GM12864 (cell line): ENCODE measurements at places on chromosomes 16 and 17.

GRCh38 chr17:45579529-45580495, 89.3 kb upstream of the PLEKHM1 start:
- DNase-seq = no peak

- DNase-seq = no peak
Observed at GRCh38 chr17:60077672-60078519, 825 bp downstream of the HEATR6 start.

- no peak for DNase-seq
Observed at GRCh38 chr16:50451951-50452508, 83.2 kb upstream of the BRD7 start.

GRCh38 chr17:76103274-76104139, at the start of gene EXOC7:
EXOC7 (minus strand) TSS chr17:76103787; CDS start chr17:76103692, 95 bp downstream.
- DNase-seq = peak; percentile 58

- no peak for DNase-seq
Observed at GRCh38 chr17:7789131-7789530, 44.9 kb upstream of the KDM6B start.

GRCh38 chr16:73025856-73026210, 22.1 kb downstream of the ZFHX3 start:
- DNase-seq = no peak

GRCh38 chr16:67922221-67922620, 9.4 kb downstream of the CTRL start:
- DNase-seq = no peak

- peak; percentile 71 for DNase-seq
Observed at GRCh38 chr17:42548070-42548837, 4.5 kb upstream of the HSD17B1 start.

- no peak for DNase-seq
Observed at GRCh38 chr17:34254651-34255380, at the start of gene CCL2. CCL2 (plus strand) TSS chr17:34255285; CDS start chr17:34255350, 65 bp downstream.

DNA sequence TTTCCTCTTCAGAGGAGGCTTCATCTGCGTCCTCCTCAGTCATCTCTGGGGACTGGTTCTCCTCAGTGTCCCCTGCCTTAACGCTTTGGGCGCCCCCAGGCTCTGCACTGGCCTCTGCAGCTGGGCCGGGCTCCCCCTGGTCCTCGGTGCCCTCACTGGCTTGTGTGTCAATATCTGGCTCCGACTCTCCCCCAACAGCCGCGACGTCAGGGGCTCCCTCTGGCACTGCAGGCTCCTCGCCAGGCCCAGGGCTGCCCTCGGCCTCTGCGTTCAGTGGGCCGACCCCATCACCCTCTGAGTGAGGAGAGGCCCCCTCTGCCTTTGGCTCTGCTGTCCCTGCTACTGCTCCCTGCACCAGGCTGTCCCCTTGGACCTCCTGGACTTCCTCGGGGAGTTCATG, 34.7 kb downstream of the SRL start:
- no peak for DNase-seq

DNA sequence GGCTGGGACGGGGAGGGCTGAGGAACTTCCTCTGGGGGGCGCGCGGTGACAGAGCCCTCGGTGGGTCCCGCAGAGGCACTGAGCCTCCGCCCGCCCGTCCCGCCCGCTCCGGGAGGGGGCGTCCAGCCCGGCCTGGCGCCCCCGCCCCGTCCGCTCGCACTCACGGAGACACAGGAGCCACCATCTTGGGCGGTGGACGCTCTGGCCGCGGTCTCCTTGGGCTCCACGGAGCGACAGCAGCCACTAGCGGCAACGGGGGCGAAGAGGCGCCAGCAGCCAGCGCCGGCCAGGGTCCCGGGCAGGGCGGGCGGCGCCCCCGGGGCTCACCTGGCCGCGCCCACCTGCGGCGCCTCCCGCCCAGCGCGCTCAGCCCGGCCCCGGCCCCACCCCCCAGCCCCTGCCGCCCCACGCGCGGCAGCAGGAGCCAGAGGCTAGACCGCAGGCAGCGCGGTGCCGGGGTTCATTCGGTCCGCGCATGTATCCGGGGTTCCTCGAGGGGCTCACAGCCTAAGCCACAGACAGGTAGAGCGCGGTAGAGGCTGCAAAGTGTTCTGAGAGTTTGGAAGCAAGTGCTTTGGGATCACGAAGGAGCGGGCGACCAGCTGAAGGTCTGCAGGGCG, at the start of gene C17orf113:
Gene C17orf113, minus strand, starts transcription at position 209 of the 620 bp plus-strand sequence. CDS start 7,225 bp downstream, outside the sequence.
- DNase-seq = no peak

GRCh38 chr16:67304020-67304419, 22.5 kb downstream of the KCTD19 start:
- DNase-seq = no peak

- DNase-seq = no peak
Observed at GRCh38 chr16:69712914-69713581, 13.3 kb downstream of the NQO1 start.

DNA sequence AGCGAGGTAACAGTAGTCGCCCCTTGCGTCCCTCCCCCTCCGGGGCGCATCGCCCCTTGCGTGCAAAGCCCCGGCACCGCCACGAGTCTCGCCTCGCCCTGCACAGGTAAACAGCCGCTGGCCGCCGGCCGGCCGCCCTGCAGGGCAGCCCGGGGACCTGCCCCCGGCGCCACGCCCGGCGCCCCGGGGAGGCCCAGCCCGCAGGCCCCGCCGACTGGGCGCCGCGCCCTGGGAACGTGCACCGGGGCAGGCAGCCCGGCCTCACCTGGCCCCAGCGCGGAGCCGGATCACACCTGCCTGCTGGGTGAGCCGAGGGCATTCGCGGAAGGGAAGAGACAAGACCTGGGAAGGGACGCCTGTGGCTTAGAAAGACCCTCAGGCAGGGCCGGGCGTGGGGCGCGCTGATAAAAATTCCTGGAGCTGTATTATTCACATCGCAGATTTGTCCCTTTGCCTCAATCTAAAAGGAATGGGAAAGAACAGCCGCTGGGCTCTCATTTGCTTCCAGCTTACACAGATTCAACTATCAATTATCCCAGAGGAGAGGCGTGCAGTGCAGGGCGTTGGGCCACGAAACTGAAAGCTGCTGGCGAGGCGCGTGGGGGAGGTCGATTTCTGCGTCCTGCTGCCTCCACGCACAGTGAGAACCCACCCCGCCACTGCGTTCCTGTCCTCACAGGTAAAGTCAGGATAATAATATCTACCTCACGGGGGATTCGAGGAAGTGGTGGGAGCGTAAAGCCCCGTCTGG, 451.9 kb downstream of the SLC39A11 start:
- no peak for DNase-seq

DNA sequence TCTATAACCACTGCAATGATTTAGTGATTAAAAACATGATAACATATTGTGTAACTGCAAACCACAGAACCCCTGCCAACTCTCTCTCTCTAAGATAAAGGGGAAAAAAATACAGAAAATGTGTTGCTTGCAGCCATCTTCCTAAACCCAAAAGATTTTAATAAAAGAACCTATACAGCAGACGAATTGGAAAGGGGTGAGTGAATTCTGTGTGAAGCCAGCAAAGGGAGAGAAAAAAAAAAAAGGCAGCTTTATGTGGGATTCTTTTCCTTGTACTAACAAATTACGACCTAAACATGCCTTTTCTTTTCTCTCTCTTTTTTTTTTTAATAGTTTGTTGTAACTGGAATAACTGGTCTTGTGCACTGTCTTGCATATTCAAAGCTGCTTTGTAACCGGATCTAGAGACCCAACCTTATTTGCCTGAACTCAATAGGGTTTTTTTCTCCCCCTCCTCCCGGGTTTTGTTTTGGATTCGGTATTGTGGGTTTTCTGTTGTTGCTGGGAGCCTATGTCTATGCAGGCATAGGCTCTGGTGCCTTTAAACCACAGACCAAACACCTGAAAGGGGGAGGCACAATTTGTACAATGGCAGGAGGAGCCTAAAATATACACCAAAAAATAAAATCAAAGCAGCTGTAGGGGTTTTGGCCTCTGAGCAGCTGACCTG, 7.0 kb upstream of the ZFHX3 start:
- DNase-seq = no peak

DNA sequence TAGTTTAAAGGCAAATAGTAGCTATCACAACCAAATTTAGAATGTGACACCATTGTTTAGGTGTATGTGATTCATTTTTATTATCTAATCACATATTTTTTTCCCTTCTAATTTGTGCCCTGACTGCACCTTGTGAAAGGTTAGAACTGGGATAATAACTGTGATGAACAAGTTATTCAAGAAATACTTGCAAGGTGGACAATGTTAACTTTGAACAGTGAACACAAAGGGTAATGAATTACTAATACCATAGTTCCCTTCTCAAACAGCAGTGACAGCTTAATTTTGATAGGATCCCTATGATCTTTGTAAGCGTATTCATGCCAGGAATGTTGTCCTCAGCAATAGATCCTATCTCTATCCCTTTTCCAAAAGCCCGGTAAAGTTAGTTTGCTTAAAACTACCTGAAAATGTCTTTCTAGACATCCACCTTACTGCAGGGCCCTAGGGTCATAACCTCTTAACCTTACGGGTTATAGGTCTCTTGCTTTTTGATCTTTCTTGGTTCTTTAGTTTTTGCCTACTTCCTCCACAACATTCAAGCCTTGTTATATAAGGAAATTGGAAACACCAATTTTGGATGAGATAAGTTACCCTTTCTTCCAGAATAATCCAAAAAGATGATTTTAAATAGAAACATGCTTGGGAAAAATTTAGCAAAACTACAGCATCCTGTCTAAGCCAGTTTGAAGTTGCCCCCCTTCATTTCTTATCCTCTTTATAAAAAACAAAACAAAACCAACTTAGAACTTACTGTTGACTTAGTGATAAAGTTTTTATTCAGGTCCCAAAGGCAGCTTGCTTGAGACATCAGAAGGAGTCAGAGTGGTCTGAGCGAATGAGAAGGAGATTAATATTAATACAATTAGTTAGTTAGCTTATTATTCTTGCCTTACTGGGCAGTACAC, 200.0 kb upstream of the TBX2 start:
- no peak for DNase-seq

DNA sequence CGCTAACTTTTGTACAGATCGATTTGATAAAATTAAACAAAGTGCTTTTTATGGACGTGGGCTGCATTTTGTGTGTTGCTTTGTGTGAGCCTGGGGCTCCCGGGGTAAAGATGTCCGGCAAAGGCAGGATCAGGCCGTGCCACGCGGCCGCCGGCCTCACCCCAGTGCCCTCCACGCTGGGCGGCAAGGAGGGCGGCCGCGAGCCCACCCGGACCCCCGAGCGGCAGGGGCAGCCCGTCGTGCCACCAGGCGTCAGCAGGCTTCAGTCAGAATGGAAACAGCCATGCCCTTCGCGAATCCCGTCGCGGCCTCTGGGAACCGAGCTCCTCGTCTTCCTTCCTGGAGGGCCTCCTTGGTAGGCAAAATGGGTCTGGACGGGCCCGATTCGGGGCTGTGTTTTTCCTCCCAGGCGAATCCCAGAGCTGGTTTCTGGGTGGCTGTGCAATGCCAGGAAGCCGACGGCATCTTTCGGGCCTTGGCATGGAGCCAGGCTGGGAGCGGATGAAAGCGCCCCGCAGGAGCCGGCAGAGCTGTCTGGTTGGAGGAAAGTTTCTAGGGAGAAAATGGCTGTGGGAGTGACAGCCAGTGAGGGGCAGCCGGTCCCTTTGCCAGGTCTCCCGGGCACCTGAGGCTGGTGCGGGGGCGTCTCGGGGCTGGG, 5.5 kb downstream of the SOX8 start:
- no peak for DNase-seq

GRCh38 chr17:17032131-17032692, 10.0 kb upstream of the MPRIP start:
- DNase-seq = no peak

DNA sequence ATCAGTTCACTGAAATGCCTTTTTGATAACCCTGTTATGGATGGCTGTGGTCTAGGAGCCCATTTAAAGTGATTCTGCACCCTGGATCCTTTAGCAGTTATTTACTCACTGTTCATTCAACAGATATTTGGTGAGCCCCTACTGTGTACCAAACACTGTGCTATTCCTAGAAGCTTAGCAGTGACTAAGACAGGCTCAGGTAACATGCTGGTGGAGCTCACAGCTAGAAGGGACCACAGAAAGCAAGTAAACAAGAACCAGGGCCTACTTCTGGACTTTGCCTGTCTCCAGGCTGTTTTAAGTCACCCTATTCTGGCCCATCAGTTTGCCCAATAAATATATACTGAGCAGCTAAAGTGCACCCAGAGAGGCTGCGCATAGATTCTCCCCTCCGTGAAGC, 11.1 kb downstream of the ITGA3 start:
- no peak for DNase-seq

DNA sequence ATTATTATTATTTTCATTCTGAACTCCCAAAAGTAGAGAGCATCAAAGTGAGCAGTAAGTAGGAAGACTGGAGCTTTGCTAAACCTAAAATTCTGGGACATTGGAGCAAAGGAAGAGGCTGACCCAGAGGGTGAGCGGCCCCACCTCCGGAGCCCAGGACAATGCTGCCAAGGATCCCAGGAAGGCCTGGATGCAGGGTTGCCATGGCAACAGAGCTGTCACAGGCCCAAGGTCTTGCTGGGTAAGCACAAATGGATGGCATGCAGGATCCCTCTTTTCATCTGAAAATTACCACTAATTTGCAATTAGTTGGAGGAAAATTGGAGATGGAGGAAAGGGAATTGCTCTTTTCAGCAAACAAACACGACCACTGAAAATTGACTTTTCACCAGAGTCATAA, 457.9 kb upstream of the CDH5 start:
- no peak for DNase-seq

DNA sequence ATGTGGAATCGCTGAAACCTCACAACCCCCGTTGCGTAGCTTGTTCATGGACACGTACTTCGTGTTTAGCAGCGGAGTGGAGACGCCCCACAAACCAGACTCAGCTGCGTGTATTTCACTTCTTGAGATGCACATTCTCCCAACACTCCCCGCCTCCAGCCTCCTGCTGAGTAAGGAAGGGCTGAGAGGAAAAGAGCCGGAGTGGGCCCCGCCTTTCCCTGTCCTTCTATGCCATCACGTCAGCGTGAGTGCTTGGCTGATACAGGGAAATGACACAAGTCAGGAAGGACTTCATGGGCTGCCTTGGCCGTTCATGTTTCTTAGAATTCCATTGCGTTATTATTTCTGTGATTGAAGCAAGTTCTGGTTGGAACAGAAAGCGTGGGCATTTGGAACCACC, 68.6 kb upstream of the CBX4 start:
- no peak for DNase-seq

DNA sequence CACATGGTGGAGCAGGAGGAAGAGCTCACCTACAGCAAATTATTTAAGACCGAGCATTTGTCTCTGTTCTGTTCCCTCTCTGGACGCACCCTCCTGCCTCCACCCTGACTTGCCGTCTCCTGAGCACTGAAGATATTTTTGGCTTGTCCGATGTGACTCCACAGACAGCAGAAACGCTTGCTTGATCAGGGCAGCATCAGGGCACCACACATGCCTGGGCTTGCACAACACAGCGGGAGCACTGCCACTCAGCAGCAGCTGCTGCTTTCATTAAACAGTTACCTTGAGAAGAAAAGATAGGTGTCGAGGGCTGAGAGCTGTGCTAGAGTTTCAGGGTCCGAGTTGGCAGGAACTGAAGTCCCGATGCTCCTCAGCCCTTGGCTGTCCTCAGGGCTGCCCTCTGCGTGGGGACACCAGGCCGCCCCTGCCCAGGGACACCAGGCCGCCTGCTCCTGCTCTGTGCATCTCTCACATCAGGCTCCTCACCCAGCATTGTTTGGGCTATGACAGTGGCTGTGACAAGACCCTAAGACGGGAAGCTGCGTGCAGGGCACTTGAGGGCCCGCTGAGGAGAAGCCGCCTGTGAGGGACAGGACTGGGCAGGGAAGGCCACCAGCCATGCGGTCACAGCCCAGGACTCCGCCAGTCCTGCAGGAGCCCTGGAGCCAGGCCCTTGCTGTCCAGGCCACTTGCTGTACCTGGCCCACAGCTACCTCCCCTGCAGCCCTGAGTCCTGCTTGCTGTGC, 21.3 kb upstream of the CDH15 start:
- no peak for DNase-seq

GRCh38 chr17:81056312-81056711, 21.4 kb downstream of the BAIAP2 start:
- DNase-seq = no peak
